NK-92 treated with Interleukin-12 subunit alpha and Interleukin-12 subunit beta, amount 100 ng/mL, for 24 hours (cell line): ENCODE measurements at places on chromosomes 3 and 15.

- no peak for DNase-seq
These were observed 89.0 kb downstream of the VGLL4 start for GRCh38 chr3:11554666-11555065.

GRCh38 chr3:158532099-158532734 lies 38.8 kb upstream of the MLF1 start:
- DNase-seq = no peak

DNA sequence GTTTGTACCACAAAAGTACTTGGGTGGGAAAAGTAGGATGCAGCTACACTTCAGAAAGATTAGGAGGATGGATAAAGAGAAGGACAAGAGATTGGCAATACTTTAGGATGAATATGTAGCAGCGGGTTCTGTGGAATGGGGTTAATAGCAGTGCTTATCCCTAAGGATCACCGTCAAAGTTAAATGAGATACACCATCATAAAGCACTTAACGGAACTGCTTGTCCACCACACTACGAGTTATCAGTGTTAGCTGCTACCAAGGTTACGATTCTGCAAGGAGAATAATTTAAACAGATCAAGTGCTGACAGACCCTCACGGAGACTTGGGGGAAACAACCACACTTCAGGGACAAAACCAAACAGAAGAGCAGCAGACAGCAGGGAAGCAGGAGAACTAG lies 963 bp downstream of the SHQ1 start:
- DNase-seq = no peak

GRCh38 chr3:120908030-120908794 lies at the start of gene STXBP5L:
STXBP5L (plus strand) TSS chr3:120908205; CDS start chr3:120909579, 1,374 bp downstream.
- no peak for DNase-seq

DNA sequence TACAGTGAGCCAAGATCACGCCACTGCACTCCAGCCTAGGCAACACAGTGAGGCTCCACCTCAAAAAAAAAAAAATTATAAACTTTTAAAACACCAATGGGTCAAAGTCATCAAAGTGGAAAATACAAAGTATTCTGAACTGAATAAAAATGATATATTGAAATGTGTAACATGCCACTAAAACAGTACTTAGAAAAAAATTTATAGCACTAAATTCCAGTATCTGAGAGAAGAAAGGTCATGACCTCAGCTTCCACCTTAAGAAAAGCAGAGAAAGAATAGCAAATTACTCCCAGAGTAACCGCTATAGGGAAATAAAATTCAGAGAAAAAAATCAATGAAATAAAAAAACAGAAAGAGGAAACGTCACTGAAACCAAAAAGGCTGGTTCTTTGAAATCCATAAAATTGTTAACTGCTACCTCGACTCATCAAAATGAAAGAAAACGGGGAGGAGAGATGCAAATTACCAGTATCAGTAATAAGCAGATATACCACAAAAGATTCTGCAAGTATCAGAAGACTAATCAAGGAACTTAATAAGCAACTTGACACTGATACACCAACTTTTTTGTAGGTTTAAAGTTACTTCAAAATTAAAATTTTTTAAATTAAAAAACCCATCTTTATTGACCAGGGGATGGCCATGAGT lies 20.8 kb downstream of the ATP13A3 start:
- DNase-seq = no peak

DNA sequence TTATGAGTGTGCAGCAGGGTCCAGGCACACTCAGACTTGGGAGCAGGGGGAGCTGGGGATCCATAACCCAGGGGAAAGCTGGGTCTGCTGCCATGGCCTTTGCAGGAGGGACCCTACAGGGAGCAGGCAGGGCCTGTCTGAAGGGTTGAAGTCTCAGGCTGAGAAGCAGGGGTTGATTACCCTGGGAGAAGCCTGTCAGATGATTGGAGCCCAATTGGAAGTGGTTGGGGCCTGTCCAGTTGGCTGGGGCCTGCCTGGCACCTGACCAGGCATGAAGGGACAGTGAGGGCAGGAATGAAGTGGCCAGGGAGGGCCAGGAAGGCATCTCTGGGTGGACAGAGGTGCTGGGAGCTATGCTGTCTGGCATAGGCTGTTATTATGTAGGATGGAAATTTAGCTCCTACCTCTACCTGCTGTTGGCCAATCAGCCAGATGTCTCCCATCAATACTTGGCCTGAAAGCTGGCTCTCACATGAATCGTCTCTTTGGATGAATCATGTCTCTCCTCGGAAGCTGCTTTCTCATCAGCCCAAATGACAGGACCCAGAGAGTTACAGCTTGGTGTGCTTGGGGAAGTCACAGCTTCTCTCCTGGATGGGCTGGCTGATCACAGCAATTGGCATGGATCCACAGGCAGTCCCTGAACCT lies 27.4 kb upstream of the SLCO2A1 start:
- DNase-seq = no peak

- DNase-seq = no peak
These were observed 326.4 kb upstream of the WNT5A start for GRCh38 chr3:55813268-55814097.

DNA sequence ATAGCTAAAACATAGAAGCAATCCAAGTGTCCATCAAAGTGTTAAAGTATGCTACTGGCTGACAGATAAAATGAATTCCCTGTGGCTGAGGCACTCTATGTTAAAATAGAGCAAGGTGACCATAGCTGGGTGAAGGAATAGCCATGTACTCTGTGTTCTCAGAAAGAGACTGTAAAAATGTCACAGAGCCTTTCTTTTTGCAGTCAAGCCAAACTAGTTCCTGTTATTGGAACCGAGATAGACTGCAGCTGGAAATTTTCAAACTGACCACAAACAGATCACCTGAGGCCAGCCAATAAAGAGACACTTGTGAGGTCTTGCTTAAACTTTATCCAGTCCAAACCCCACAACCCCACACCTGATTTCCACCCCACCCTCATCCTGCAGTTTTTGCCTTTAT lies 422.8 kb upstream of the NAALADL2 start:
- no peak for DNase-seq

- no peak for DNase-seq
These were observed 1.7 kb upstream of the HES1 start for GRCh38 chr3:194134231-194134756.

- DNase-seq = no peak
These were observed 15.3 kb downstream of the C15orf39 start for GRCh38 chr15:75217012-75217411.

DNA sequence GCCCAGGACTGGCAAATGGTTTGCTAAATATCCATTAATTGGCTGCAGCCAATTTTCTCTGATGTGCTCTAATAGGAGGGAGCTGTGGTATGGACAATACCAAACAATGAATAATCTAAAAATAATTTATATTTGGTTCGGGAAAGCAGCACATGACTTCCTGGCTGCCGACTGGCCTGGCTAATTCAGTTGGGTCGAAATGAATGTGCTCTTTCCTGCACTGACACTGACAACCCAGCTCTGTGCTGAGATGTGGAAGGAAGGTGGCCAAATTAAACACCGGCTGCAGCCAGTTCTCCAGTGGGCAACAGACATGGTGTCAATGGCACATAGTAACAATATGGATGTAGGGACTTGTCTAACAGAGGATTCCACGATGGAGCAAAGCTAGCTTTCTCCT lies 21.1 kb upstream of the COLQ start:
- DNase-seq = no peak

DNA sequence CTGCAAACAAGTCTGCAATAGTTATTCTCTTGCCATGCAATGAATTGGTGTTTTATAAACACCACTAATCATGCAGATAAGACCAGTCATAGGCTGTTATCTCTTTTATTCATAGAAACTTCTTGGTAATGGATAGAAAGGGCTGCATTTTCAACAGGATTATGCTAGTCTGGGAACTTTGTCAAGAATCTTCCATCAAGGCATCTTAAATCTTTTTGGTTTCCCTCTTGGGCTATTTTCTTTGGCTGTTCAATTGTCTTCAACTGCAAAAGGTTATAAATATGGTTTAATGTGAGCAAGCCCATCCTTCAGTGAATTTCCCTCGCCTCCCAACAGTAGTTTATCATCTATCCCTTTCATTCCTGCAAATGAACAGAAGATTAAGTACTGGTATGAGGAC lies 59.0 kb upstream of the MINAR1 start:
- DNase-seq = no peak

GRCh38 chr15:96332637-96333121 lies 2.2 kb downstream of the NR2F2 start:
- no peak for DNase-seq

- no peak for DNase-seq
These were observed 109.5 kb downstream of the RPLP1 start for GRCh38 chr15:69562116-69562515.

- no peak for DNase-seq
These were observed 18.5 kb downstream of the RYK start for GRCh38 chr3:134232151-134232550.

- no peak for DNase-seq
These were observed 12.7 kb downstream of the C3orf22 start for GRCh38 chr3:126546013-126546412.

DNA sequence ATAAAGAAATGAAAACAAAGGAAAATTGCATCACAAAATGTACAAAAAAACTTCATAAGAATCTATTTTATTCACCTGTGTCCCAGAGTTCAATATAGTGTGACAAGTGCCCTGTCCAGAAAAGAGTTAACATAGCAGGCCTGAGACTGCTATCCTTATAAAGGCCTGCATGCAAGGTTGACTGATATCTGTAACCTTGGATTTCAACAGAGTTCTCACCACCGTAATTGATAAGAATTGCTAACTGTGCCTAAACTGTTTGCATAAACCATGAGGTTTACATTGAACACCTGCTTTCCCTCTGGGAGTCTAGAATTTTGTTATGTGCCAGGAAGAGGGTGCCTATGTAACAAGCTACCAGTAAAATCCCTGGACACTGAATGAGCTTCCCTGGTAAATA lies 461.7 kb upstream of the DPH6 start:
- DNase-seq = no peak

- DNase-seq = no peak
These were observed 42.0 kb downstream of the LRRFIP2 start for GRCh38 chr3:37132334-37132733.

DNA sequence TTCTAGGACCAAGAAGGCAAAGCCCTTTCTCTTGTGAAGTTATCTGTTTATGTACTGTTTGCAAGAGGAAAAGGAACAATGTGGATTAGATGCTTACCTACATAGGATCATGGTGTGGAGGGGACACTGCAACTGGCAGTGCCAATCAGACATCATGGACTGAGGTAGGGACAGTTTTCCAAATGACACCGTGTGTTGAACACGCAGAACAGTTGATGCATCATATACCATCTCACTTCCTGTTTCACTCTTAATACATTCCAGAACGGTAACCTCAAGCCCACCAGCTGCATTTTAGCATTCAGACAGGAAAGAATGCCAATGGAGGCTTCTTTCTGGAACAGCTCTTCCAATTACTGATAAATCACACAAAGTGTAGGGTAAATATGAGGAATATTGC lies 397.7 kb upstream of the LMCD1 start:
- DNase-seq = no peak

GRCh38 chr3:170725285-170725731 lies 139.4 kb upstream of the SLC7A14 start:
- DNase-seq = no peak

DNA sequence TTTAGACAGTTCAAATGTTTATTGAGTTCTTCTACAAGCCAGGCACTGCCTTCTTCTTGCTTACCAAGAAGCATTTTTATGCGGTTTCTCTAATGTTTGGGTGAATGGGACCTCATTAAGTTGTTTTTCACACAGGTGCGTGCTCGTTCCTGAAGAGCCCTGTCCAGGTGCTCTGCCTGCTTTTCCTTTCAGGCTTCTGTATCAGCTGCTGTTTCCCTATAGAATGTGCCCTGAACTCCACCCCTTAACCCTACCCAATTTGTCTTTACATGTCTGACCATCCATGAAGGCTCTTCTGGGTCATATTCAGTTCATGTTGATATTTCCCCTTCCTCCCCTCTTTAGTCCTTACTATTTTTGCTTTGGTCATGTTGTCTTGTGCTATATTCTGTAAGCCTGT lies 22.4 kb upstream of the GOLGA6L10 start:
- DNase-seq = no peak

DNA sequence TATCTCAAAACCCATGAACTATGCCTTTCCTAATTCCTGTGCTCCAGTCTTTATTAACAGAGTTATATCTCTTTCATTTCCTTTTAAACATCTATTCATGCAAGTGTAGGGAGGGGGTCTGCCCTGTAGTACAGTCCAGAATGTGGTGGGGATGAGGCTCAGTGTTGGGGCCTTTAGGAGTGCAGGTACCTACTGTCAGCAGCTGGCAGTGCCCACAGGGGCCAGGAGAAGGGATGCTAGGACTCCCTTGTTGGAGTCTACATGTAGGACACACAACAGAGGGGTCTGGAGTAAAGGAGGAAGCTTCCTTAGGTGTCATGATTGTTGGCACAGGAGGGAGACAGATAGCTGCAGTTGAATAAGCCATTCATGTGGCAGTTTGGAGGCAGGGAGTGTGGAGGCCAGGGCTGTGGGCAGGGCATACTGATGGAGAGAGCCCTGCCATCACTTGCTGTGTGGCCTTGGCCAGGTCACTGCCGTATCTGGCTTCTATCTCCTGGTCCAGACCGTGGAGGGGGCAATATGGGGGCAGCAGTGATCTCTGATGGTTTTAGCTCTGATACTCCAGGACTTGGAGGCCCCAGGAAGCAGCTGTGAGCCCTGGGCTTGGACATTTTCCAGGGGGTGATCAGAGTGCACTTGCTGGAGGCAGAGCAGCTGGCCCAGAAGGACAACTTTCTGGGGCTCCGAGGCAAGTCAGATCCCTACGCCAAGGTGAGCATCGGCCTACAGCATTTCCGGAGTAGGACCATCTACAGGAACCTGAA lies 29.5 kb downstream of the ESYT3 start:
- no peak for DNase-seq

DNA sequence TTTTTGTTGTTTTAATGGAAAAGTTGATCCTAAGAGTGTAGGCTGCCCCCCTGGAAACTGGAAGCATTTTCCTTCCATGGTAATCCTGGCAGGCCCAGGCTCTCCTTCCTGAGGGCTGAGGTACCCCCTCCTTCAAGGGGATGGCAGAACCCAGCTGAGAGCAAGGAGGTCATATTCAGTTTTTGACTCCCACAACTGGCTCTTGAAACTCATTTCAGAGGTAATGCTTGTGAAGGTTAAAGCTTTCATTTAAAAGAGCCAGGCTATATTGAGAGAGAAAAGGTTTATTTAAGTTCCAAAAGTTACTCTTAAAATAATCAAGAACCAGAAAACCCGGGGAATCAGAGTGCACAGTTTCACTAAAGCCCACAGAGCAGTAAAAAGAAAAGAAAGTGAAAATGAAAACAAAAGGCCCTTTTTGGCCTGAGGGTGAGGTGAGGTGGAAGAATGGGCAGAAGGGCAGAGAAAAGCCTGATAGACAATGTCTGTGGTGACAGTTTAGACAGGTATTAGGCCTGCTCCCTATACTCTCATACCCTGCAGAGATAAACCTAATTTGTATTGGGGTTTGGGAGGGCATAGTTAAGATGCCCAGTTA lies 47.0 kb upstream of the RBP1 start:
- DNase-seq = no peak

DNA sequence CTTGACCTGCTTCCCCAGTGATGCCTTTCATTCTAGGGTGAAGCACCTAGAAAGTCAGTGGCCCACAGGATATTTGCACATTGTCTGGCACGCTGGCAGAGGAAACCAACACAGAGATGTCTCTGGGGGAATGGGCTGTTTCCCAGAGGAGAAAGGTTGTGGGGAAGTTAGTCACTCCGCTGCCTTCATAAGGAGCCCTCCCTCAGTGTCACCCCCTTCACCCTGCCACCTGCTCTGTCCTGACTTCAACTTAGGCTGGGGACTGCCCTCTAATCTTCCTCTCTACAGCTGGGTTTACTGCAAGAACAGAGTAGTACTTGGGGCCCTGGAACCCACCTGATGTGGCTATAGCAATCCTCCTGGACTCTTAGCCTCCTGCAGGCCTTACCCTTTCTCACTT lies 5.7 kb downstream of the KLHDC8B start:
- DNase-seq = no peak

GRCh38 chr3:197171481-197172067 lies 126.8 kb downstream of the DLG1 start:
- no peak for DNase-seq
